NCI-H2171 treated with DMSO at 0.1 percent for 48 hours (cell line): ENCODE measurements at places on chromosomes 13 and 19.

DNA sequence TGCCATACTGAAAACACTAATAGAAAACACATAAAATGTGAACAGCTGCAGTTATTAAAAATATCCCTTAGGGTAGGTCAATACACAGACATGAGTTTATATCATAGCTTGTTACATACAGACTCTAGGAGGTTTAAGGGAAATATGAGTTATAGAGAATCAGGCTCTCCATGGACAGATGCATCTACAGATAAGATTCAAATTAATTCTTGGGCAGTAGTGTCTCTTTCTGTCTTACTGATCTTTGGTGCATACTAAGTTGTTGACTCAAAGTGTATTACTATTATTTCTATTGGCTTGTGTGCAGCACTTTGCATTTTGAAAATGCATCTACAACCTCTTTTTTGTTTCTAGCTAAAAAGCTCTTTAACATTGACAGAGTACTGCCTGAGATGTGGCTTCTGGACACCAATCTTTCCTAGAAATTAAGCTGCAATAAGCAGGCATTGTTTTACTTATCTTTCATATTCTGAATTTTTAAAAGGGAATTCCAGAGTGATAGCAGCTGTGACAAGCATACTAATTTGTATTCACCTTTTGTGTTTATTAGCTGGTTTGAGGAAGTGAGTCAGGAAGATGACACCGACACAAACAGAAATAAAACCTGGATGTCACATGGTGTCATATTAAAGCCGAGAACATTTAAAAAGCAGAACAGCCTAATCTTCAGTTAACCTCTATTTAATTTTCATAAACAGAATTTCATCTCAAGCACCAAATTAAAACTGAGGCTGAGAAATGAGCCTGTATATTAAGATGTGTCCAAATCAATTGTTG, 399.0 kb downstream of the PCDH9 start:
- DNase-seq: peak; percentile 56

- no peak for DNase-seq
These were observed 99.6 kb downstream of the ING1 start for GRCh38 chr13:110812869-110813645.

- no peak for DNase-seq
These were observed 1.1 kb downstream of the RAB8A start for GRCh38 chr19:16112778-16113177.

GRCh38 chr13:68173111-68173510, 943.0 kb upstream of the PCDH9 start:
- peak; percentile 35 for DNase-seq

- peak; percentile 68 for DNase-seq
These were observed 33.3 kb downstream of the MCF2L start for GRCh38 chr13:113002206-113002912.

GRCh38 chr13:87676254-87677042, 5.3 kb downstream of the SLITRK5 start:
- no peak for DNase-seq

- no peak for DNase-seq
These were observed 96.2 kb downstream of the ZIC5 start for GRCh38 chr13:99875391-99875790.
